ENCODE measurements at places on chromosomes 6 and 20.

DNA sequence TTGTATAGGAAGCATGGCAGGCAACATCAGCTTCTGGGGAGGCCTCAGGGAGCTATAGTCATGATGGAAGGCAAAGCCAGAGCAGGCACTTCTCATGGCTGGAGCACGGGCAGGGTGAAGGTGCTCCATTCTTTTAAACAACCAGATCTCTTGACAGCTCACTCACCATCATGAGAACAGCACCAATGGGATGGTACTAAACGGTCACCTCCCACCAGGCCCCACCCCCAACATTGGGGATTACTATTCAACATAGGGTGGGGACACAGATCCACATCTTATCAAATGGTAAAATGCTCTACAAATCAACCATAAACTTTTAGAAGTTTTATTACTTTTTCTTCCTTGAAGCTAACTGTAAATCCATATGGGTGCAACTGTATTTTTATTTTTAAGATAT lies 61.5 kb downstream of the MAP3K4 start:
- DNase-seq = no peak

DNA sequence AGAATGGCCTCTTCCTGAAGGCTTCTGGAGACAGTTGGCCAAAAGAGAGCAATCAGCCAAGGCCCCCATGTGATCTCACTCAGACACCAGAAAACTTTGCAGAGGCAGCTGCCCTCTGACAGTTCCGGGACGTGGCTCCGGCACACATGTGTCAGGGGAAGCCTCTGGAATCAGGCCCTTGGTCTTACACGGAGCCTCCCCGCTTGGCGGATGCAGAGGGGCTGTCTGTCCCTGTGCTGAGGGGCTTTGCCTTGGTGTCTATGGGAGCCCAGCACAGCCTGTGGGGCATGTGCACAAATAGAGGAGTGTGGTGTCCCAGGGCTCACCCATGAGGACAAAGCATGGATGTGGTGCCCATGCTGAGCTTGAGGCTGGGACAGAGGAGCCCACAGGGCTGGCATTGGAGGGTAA lies 13.8 kb downstream of the SIGLEC1 start:
- DNase-seq = no peak

DNA sequence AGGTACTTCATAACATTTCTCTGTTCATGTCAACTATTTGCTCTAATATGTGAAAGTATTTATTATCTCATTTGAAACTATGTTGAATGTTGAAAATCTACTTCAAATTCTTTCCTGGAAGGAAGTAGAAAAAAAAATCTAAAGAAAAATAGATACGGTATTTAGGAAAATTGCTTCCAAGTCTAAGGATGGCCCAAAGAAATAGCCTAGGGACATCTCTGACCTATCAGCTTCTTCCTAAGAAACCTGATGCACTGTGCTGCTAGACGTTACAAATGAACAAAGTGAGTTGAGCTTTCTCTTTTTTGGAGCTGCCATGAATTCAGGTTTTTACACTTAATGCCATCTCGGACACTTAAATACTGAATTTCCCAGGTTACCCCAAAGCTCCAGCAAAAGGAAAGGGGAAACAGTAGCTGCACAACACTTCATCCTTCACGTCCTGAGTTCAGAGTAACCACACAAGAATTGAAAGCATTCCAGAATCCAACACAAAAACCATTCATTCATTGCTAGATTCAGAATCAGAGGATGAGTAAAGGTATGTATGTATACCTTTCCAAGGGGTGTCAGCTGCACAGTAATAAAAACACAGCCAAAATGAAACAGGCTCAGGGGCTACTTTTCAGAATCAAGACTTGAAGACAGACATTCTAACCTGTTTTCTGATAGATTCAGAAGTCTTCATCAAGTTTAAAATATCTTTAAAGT lies 7.9 kb downstream of the RMND1 start:
- DNase-seq = no peak

- DNase-seq = no peak
Measured at GRCh38 chr20:18048176-18048575, 9.5 kb downstream of the OVOL2 start.

DNA sequence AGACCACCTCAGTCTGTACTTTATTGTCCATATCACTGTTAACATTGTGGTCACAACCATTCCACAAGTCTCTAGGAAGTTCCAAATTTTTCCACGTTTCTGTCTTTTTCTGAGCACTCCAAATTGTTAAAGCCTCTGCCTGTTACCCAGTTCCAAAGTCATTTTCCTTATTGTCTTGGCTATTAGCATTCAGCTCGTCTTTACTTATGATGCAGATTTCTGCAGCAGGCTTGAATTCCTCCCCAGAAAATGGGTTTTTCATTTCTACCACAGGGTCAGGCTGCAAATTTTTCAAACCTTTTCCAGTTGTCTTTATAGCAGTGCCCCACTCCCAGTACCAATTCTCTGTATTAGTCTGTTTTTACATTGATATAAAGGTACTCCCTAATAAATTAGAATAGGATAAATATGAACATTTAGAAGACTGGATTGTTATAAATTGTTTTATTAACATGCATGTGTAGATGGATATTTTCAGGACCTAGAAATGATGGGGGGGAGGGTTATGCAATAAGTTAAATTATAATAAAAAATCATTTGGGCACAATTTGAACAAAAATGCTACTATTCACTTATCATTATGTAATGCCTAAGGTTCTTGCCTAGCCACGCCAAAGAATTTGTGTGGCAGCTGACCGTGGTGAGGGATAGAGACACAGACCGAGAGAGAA lies 595.3 kb upstream of the ADGRB3 start:
- DNase-seq = no peak

DNA sequence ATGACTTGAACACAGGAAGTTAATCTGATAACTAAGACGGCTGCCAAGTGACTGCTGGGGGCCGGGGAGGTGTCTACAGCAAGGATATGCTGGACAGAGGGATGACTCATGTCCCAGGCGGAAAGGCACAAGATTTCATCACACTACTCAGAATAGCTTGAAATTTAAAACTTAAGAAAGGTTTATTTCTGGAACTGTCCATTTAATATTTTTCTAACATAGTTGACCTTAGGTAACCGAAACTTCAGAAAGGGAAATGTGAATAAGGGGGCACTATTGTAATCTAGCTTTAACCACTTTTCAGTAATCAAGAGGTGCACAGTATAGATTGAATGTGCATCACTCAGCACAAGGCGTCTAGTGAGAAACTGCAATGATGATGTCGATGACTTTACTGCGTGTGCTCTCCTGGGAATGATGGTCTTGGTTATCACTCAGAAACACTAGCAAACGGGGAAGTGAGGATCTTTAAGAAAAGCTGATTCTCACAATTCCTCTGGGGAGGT lies 171.5 kb downstream of the QKI start:
- no peak for DNase-seq

GRCh38 chr6:15802466-15802865 lies 139.6 kb upstream of the DTNBP1 start:
- no peak for DNase-seq

GRCh38 chr6:137767911-137768690 lies 99.0 kb upstream of the TNFAIP3 start:
- no peak for DNase-seq
